ENCODE measurements at places on chromosomes 6 and 20. TPM values are rescaled to one million over a fixed set of nuclear protein-coding genes. Genes with fewer than 3 reads are reported as not detected.
A peak's percentile ranks its signal among the peaks of the same experiment; 100 is the strongest.

DNA sequence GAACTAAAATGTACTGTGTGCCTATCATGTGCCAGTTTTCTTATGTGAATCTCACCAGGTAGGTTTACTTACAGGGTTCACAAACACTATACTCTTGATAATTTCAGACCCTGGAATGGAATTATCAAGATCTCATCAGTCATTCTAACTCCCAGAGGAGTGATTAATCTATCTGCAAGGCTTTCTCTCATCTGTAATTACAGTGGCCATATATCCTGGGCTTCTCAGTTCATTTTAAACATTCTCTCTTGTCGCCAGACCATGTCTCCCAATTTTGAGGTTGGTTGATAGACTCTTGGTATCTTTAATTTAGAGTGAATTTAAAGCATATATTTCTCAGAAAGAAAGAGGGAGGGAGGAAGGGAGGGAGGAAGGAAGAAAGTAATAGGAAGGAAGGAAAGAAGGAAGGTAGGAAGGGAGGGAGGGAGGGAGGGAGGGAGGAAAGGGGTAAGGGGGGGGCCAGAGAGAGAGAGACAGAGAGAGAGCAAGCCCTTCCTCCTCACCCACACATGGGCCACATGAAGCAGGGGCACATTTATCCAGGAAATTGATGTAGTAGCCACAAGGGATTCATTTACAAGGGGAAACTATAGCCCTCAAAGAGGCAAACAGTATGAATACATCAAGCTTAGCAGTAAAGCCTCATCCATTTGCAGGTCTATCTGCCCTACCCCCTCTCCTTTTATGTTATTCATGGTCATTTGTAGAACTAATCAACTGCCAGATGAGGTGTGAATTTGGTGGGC is 25.8 kb upstream of the NRSN1 start:
- DNase-seq = no peak

- no peak for DNase-seq
Measured at GRCh38 chr6:133966654-133967329, 13.8 kb downstream of the TBPL1 start.

GRCh38 chr20:10621149-10621548 is 52.6 kb downstream of the JAG1 start:
- DNase-seq = no peak

GRCh38 chr6:124796464-124796970 is 165.7 kb upstream of the RNF217 start:
- no peak for DNase-seq

- no peak for DNase-seq
Measured at GRCh38 chr6:9083108-9083507, 647.8 kb upstream of the SLC35B3 start.

- DNase-seq = peak; percentile 96
Measured at GRCh38 chr6:31729979-31730630, 1.0 kb upstream of the DDAH2 start.

DNA sequence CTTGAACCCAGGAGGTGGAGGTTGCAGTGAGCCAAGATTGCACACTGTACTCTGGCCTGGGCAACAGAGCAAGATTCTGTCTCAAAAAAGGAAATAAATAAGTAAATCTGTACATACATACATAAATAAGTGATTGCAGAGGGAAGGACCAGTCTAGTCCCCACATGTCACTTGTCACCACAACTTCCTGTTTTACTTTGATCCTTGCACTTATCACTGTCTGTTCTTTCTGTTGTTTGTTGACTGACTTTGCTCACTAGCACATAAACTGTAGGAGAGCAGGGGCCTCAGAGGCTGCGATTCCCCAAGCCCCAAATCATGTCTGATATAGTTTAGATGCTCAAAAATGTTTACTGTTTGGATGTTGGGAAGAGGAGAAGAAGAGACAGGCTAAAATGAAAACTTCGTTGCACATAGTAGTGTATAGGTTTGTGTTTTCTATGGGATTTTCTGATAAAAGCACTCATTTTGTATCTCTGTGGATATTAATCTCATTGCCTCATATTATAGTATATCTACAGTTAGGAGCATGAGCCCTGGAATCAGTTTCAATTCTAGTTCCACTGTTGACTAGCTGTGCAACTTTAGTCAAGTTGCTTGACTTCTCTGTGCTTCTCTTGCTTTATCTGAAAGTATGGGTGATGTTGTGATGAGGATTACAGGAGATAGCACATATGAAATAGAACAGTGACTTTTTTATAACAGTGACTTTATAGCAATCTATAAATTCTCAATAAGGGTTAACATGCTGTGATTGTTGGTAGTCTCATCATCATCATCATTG is 165.0 kb downstream of the TBC1D7 start:
- no peak for DNase-seq

DNA sequence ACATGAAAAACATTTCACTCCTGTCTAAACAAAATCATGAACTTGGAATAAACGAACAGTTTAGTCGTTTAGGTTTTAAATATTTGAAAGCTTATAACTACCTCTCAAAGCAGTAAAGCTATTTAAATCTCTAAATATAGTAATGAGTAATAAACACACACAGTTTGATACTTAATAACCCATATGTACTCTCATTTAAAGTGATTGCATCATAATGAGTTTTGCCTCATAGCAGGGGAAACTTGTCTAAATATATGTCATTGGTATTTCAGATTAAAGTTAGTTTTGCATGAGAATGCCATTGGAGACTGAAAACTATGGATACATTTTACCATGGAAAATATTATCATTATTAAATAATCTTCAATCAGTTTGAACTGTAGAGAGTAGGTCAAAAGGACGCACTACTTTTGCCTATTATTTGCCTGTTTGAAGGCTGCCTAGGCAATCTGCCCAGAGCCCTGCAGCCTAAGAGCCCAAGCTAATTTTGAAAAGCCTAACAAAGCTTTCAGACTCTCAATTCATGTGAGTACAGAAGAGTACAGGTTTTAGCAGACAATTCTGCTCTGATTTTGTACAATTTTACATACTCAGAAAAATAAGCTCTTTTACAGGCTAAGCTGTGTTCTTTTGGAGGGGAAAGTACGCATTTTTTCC is 632.8 kb downstream of the HACE1 start:
- no peak for DNase-seq

- no peak for DNase-seq
Measured at GRCh38 chr6:112247275-112247674, 7.1 kb downstream of the LAMA4 start.

DNA sequence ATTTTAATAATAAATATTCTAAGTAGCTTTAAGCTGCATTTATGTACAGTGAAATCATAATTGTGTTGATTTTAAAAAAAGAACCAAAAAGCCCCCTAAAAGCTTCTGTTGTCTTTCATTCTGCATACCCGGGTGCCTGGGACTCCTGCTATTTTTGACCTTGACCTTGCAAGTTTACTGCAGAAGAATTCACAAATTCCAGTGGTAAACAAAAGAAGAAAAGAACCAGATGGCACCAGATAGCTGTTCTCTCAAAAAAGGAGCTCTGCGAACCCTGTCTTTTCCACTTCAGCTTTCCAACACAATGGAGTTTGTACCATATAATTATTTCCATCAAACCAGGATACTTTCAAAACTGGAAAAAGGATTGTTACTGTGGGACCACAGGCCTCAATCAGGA is 363.3 kb downstream of the SMOC2 start:
- no peak for DNase-seq

DNA sequence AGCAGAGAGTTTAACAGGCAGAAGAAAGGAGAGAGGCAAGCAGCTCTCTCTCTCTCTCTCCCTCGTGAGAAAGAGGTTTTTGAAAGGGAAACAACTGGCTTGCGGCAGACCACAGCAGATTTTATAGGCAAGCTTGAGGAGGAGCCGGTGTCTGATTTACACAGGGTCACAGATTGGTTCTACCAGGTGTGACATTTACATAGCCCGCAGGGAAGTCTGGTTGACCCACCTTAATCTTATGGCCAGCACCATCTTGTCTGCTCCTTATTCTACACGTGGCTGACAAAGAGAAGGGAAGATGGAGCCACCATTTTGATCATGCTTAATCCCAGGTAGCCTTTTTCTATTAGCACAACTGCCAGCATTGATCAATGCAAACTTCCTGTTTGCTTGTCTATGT is 65.4 kb downstream of the OR2J2 start:
- no peak for DNase-seq

DNA sequence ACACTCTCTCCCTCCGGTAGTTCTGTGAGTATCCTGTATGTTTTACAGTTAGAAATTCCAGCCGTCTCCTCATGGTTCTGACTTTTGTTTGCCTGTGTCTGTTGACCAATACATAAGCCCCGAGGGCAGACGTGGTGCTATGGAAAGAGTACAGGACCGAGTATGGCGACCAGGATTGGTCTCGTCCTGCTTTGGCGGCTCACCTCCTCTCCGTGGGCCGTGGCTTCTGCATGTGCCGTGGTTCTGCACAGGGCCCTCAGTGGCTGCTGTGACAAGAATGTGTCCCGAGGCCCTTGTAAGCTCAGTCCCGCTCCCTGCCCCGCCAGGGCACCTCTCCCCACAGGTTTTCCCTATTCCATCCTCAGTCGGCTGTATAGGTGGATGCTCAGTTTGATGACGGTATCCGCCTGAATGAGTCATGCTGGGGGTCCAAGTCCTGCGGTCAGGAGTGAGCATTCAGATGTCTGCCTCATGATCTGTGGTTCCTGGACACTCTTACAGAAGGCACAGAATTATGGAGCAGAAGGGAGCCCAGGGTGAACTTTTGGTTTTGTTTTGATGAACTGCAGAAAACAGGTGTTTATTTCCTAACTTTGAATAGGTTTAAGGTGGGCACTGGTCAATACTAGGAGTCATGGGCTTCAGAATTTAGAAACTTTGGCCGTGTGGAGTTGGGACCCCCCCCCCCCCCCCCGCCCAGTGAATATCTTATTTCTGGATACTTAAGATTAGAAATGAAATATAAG is 1.2 kb downstream of the ARFGAP1 start:
- DNase-seq = no peak

DNA sequence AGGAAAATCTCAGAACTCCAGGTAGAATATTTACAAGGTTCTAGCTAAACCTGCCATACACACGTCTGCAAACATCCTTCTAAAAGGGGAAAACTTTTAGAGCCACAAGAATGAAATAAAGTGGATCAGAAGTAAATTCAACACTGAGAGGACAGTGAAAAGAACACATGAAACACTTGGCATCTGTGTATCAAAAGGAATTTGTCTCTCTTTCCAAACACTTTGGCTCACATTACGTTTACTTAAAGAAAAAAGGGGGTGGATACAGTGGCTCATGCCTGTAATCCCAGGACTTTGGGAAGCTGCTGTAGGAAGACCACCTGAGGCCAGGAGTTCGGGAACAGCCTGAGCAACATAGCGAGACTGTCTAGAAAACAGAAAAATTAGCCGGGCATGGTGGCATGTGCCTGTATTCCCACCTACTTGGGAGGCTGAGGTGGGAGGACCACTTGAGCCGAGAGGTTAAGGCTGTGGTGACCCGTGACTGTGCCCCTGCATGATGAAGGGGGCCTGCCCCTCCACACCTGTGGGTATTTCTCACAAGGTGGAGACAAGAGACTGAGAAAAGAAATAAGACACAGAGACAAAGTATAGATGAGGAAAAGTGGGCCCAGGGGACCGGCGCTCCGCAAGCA is 35.4 kb downstream of the NINL start:
- no peak for DNase-seq

ACTL10 gene
- polyA plus RNA-seq = 0.20 TPM

COL9A3 gene
- polyA plus RNA-seq = 39.7 TPM

ATAT1 gene
- polyA plus RNA-seq = 14.4 TPM

SLC22A23 gene
- polyA plus RNA-seq = 15.8 TPM

SLC52A3 gene
- polyA plus RNA-seq = 2.3 TPM

RIPOR2 gene
- polyA plus RNA-seq = 16.7 TPM

RIMS4 gene
- 13.3 TPM for polyA plus RNA-seq

DLL1 gene
- polyA plus RNA-seq = 1.7 TPM

CD164 gene
- 69.3 TPM for polyA plus RNA-seq

ECT2L gene
- polyA plus RNA-seq = not detected

OPRM1 gene
- polyA plus RNA-seq = not detected
